Fibroblast of skin of left quadriceps (primary cell): ENCODE measurements at places on chromosomes 3 and 15.

GRCh38 chr3:39021465-39022285 lies 30.1 kb downstream of the SCN11A start:
- no peak for DNase-seq

DNA sequence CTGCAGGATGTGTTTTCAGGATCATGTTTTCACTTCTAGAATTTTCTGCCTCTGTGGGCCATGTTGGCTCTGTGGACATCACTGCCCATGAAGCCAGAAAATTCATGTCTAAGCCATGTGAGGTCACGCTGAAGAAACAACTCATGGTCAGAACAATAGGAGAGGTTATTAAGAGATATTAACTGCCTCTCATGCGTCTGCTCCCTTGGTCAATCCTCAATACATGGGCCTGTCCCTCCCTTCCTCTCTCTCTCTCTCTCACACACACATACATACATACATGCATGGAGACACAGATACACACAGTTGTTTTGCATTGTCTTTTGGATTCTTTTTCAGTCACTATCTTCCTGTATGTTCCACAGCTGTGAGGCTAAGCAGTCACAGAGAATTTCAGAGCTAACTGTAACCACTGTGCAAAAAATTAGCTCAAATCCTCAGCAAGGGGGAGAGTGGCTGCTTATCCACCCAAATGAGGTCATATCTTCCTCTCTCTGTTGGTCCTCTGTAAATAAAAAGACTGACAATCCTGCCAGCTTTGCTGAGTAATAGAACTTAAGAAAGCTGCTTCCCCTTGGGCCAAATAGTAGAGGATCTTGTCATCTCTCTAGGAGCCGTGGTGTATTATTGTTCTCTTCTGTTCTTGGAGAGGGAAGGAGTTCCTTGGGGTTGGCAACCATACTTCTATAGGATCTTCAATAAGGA lies 45.6 kb downstream of the LRTM1 start:
- peak; percentile 86 for DNase-seq

DNA sequence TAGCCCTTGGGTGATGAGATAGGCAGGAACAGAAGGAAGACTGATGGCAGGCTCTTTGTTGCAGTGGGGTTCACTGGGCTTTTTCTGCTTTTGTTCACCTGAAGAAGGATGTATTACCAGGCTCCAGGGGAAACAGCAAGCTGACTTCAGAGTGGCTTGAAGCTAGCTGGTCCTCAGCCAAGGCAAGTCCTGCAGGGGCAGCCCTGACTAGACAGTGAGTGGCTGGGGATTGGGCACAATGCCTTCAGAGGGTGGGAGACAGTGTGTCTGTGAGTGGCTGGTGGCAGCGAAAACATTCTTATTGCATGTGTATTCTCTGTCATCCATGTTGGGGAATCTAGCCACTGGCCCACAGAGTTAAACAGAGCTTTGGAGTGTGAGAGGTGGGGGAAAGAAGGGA lies 2.3 kb upstream of the TEX264 start:
- DNase-seq, result no peak

- no peak for DNase-seq
These were observed 1.6 kb upstream of the CALML4 start for GRCh38 chr15:68206711-68207151.

- DNase-seq, result no peak
These were observed 2.1 kb upstream of the NMB start for GRCh38 chr15:84659904-84660781.

DNA sequence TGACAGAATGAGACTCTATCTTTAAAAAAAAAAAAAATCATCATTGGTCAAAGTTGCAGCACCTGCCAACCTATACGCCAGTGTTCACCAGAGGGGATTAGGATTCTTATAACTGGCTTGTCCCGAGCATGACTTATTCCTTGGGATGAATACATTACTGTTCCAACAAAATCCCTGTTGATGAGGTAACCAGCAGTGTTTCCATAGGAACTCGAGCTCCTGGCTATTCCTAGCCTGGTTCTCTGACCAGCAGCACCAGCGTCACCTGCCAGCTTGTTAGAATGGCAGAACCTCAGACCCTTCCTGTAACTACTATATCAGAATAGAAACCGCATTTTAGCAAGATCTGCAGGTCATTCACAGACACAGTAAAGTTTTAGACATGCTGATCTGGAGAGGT lies 364.4 kb downstream of the PTPRG start:
- no peak for DNase-seq

DNA sequence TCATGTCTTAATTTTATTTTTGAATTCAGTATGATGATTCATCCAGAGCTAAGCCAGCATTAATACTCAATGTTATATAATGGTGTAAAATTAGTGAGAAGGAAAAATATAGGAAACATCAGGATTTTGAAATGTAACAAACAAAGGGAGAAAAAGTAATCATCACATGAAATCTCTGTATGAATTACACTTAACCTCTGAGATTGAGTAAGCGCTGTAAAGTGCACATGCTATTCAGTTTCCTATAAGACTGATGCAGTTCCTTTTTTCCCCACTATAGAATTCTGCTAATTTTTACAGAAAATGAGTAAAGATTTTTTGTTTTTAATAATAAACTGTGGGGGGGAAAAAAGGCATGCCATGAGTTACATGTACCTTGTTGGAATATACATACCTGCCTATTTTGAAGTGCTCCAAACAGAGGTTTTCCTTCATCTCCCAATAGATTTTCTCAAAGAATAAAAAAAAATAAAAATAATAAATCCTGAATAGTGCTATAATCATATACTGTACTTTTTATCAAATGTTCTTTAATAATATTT lies 64.0 kb upstream of the TTBK2 start:
- no peak for DNase-seq

DNA sequence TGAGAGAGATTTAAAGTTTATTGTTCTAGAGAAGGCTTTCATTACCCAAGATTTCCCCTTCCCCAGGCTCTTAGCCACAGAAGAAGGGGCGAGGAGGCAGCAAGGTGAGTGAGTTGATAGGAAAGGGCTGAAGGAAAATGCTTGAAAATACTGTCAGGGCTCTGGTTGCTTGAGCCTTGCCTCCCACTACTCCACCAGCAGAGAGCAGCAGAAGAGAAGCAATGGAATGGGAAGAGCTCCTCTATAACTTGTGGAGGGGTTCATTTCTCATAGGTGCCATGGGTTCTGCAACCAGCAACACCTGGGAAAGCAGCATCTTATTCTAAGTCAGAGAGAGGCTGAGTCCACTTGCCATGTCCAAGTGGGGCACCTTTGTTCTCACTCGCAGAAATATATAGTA lies 184.0 kb upstream of the CNTN6 start:
- no peak for DNase-seq

GRCh38 chr3:73500321-73500720 lies 124.4 kb downstream of the PDZRN3 start:
- no peak for DNase-seq

GRCh38 chr3:117754841-117755240 lies 1045.3 kb downstream of the TUSC7 start:
- DNase-seq, result no peak

GRCh38 chr15:69480932-69481331 lies 28.3 kb downstream of the RPLP1 start:
- DNase-seq, result no peak

GRCh38 chr15:29857221-29857789 lies 35.0 kb upstream of the TJP1 start:
- no peak for DNase-seq

DNA sequence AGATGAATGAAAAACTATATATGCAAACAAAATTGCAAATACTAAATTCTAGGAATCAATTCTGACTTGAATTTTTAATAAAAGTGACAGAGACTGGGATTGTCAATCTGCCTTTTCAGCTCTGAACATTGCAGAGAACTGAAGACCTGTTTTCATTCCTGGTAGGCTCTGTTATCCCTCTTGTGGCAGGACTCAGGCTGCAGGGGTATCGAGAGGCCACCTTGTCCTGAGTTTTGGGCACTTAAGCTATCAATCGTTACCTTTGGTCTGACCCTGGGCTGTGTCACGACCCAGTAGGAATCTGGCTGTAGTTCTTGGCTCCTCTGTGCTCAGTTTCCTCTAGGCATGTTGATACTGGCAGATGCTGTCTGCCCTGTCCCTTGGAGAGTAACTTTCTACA lies 238.0 kb downstream of the CACNA2D3 start:
- no peak for DNase-seq

DNA sequence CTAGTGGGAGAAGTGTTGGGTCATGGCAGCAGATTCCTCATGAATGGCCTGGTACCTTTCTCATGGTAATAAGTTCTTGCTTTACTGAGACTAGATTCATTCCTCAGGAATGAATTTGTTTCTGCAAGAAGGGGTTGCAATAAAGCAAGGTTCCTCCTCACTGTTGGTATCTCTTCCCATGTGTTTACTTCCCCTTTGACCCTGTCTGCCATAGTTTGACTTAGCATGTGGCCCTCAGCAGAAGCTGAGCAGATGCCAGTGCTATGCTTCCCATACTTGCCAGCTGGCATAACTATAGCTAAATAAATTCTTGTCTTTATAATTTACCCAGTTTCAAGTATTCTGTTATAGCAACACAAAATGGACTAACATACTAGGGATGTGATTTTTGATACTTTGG lies 163.6 kb upstream of the COL8A1 start:
- no peak for DNase-seq

DNA sequence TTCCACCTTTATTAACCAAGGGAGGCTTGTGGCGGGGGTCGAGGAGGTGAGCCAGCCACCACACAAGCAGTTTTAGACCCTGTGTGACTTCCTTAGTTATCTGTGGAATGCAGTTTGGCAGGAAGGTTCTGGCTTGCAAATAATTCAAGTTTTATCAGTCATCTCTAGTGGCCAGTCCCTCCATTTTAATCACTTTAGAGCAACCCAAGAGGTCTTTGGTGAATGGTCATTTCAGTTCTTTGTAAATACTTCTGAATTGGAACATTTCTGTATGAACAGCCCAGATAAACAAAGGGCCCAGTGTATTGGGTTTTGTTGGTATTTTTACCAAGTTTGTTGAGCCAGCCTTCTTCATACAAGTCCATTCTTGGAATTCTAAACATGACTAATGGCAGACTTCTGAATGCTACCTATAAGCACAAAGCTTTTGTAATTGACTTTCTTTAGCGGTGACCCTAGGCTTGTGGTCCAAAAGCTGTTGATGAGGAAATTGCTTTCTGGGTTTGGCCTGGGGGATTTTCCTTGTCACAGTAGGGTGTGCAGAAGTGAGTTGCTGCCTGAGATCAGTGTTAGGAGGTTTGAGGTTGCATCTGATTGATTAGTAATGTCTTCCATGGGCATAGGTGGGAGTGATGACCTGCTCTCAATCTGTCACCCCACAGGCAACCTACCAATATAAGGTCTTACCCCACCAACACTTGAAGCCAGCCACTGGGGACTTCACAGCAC lies 193.3 kb upstream of the TOPAZ1 start:
- no peak for DNase-seq

GRCh38 chr3:159149633-159150032 lies 347.8 kb downstream of the MFSD1 start:
- DNase-seq, result no peak

- no peak for DNase-seq
These were observed 79.4 kb downstream of the COL6A5 start for GRCh38 chr3:130424837-130425236.

DNA sequence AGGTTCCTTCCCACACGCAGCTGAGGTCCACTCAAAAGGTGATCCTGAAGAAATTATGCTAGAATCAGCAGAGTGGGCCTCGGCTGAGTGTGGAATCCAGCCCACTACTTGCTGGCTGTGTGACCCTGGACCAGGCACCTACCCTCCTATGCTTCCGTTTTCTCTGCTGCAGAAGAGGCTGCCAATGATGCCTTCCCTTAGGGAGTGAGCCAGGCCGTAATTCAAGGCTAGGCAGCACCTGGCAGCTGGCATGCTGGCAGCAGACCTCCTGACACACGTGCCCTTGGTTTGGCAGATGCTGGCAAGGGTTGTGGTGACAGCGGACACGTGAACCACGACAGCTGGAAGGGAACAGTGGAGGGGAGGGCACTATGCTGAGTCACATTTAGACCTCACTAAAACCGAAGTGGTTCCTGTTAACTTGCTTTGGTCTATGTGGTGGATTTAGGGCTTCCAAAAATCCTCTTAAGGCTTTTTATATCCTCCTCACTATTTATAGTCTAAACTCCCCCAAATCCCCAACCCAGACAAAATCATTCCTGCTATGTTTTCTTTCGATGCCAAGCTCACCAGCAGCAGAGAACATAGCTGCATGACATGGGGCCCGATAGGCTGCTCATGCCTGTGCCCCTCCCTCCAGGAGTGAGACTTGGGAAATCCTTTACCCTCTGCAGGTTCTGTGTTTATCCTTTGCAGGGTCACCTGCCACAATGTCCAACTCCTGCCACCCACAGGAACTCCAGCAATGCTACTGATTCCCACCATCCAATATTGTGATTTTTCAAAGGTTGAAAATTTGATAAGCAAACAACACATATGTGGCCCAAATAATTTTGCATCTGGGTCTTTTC lies 10.6 kb upstream of the PCSK6 start:
- no peak for DNase-seq

DNA sequence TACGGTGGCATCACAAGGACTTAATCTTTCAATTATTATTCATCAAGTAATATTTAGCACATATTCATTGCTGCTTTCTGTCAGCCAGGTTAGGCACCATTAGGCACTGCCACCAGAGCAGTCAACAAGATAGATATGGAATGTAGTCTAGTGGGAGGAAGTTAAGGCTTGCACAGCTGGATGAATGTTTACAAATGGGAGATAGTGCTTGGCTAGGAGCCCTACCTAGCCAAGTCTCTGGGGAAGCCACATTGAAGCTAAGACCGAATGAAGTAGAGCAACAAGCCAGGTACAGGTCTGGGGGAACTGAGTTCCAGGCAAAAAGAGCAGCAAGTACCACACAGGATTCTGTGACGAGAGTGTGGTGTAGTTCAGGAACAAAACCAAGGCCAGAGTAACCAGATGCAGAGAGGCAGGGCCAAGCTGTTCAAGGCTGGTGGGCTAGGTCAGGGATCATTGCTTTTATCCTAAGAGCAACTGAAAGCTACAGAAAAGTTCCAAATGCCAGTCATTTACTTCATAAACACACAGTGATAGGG lies 33.4 kb upstream of the SCAANT1 start:
- DNase-seq, result no peak

DNA sequence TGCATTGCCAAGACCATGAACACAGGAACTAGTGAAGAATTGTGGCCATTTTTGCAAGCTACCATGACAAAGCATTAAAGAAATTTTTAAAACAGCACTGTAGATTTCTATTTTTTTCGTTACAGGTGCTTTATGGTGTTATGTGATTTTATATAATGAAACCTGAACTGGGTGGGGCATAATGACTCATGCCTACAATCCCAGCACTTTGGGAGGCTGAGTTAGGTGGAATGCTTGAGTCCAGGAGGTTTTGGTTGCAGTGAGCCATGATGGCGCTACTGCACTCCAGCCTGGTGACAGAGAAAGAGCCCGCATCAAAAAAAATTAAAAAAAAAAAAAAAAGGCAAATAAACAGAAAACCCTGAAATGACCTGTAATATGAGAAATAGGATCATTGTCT lies 846.7 kb downstream of the EPHA3 start:
- DNase-seq, result no peak

- no peak for DNase-seq
These were observed 287.4 kb upstream of the LYSMD4 start for GRCh38 chr15:100020614-100021013.

DNA sequence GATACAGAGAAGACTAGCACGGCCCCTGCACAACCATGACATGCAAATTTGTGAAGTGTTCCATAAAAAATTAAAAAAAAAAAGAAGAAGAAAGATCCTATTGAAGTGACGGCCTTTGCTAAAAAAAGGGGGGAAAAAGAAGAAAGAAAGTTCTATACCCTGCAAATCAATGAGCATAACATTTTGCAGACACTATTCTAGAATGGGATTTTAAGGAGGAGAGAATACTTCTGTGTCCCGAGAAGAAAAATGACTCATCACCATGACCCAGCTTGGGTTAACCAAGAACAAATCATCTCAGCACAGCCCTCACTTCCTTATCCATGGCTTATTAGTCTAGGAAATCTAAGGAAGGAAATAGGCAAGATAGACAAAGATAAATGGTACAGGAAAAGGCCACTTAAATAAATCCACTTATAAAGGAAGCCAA lies 7.4 kb upstream of the SH3BP5 start:
- DNase-seq, result no peak
